ENCODE measurements at places on chromosomes 7 and 10.

DNA sequence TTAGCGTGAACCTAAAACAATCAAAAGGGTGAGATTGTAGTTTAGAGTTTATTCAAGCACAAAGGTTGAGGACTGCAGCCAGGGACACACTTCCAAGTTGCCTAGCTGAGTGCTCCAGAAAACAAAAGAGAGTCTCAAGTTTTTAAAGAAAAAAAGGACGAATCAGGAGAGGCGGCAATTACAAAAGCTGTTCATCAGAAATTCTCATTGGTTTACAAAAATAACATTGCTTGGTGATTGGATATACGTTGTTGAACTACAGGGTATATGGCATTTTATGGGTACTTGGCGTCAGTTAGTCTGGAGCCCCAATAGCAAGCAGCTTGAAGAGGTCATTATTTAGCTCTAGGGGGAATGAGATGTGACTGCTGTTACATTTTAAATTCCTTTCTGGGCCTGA lies 11.5 kb downstream of the ZNF438 start:
- DNase-seq: no peak

DNA sequence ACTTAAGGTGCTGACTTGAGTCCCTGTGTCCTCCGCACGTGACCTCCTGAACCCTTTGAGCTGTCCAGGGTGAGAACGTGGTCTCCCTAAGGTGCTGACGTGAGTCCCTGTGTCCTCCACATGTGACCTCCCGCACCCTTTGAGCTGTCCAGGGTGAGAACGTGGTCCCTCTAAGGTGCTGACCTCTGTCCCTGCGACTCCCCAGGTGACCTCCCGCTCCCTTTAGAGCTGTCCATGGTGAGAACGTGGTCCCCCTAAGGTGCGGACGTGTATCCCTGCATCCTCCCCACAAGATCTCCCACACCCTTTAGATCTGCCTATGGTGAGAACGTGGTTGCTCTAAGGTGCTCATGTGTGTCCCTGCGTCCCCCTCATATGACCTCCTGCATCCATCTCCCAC lies 174.3 kb downstream of the ADARB2 start:
- DNase-seq: no peak

- no peak for DNase-seq
These were observed 26.7 kb upstream of the DNAJB6 start for GRCh38 chr7:157309988-157310668.

DNA sequence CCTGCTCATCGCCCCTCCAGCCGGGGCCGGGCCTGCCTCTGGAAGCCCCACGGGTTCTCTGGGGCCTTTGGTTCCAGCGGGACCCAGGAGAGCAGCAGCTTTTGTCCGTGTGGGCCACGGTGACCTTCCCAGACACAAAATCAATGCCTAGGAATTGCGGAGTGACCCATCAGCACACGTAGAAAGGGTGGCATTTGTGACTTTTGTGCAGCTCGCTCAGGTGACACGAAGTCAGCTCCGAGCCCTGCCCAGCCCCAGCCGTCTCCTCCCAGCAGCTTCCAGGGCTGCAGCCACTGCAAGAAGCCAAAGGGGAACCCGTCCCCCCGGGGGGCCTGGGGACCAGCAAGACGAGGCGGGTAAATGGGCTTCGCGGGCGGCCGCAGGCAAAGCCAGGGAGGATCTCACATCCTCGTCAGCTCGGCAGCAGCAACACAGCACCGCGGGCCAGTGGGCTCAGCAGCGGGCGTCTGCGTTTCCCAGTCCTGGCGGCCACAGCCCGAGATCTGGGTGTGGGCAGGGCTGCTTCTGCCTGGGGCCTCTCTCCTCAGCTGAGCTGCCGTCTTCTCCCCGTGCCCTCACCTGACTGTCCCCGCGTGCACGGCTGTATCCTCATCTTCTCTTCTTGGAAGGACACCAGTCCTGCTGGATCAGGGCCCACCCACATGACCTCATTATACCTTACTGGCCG lies 88.5 kb downstream of the PAXIP1 start:
- no peak for DNase-seq

DNA sequence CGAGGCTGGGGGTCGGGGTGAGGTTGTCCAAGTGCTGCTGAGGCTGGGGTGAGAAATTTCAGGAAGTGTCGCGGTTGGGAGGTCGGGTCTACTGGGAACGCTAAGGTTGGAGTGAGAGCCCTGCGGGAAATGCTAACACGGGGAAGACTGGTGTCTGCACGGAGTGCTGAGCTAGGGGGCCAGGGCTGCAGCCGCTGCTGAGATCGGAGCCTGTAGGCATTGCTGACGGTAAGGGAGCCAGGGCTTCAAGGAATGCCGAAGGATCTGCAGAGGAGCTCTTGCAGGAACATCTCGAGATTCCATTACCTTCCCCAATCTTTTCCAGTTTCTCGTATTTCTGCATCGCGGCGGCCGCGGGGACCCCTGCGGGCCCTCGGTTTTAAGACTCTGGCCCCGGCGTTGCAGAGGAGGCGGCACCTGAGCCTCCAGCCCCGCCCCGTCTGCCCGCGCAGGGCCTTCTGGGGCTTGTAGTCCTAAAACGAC lies at the start of gene CDK5:
Gene CDK5, minus strand, starts transcription at position 392 of the 483 bp plus-strand sequence. Its CDS starts 49 bp downstream, at position 343.
- DNase-seq: no peak

DNA sequence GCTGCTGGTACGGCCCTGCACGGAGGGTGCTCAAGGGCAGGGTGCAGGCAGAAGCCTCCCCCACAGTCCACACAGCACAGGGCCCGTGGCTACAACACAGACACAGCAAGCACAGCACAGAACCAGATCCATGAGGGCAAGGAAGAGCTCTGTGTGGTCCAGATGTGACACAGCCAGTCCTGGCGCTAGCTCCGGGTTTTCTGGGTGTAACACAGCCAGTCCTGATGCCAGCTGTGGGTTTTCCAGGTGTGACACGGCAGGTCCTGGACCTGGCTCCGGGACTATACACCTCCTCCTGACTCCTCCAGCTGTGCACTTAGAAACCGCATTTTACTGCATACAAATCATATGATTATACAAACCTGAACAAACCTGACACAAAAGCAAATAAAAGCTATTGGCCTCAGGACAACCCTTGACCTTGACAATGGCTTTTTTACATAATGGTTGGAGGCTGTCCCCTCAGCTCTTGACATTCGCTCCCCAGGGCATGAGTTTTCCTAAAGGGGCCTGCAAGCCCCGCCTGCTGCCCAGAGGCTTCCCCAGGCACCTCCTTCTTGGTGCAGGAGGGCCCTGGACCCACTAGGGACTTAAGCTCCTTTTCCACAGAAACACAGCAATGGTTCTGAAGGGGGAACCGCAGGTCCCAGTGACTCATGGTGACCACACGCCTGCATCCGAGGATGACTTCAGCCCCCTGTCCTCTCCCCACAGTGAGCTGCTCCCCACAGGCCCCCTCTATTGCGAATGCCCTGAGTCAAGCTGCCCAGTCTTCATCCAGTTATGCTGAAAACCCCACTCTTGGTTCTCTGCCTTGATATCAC lies 209.6 kb downstream of the PTPRN2 start:
- no peak for DNase-seq

GRCh38 chr10:74557098-74557497 lies 269.3 kb upstream of the KAT6B start:
- DNase-seq: no peak

GRCh38 chr10:127343821-127344220 lies 147.4 kb upstream of the INSYN2A start:
- no peak for DNase-seq

DNA sequence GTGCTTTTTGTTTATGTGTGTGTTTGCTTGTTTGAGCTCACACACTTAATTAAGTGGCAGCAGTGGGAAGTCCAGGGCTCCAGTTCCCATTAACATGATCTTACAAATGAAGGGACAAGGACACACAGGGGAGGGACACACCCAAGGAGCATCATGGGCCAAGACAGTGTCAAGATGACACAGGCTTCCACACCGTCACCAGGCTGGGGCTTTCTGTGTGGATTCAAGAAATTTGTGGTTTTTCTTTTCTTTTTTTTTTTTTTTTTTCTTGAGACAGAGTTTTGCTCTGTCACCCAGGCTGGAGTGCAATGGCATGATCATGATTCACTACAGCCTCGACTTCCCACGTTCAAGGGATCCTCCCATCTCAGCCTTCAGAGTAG lies 173.6 kb downstream of the KIAA1217 start:
- no peak for DNase-seq

- no peak for DNase-seq
These were observed 15.8 kb downstream of the GTPBP4 start for GRCh38 chr10:1003884-1004670.

DNA sequence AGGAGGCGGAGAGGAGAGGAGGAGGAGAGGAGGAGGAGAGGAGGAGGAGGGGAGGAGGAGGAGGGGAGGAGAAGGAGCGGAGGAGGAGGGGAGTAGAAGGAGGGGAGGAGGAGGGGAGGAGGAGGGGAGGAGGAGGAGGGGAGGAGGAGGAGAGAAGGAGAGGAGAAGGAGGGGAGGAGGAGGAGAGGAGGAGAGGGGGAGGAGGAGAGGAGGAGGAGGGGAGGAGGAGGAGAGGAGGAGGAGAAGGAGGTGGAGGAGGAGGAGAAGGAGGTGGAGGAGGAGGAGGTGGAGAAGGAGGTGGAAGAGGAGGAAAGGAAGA lies 15.5 kb upstream of the CRCP start:
- DNase-seq: no peak

- DNase-seq: no peak
These were observed 11.9 kb upstream of the ERVW-1 start for GRCh38 chr7:92489634-92490033.

DNA sequence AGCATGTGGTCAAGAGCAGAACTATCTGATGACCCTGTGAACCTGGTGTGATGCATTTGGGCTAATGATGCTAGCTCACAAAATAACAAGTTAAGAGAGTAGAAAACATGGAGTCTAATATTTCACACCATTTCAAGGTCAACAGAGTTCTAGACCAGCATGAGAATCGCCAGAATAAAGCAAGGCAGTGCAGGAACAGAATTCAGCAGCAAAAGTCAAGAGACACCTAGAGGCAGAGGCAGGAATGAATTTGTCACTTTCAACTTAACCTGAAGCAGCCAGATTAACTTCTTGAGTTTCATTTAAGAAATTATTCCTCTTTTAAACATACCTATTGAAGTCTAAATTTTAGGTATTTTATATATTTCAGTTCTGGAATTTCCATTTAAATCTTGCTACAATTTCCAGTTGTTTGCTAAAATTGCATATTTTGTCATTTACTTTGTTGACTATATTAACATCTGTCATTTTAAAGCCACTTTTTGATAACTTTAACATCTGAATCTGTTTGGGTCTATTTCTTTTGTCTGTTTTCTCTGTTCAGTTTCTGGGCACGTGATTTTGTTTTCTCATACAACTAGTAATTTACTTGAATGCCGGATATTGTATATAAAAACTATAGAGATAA lies 44.2 kb upstream of the PRSS58 start:
- no peak for DNase-seq

GRCh38 chr7:5892498-5892897 lies 6.0 kb upstream of the CCZ1 start:
- no peak for DNase-seq

Measured in BE2C (cell line).